ENCODE measurements at places on chromosomes 1 and 21. TPM values are rescaled to one million over a fixed set of nuclear protein-coding genes. Genes with fewer than 3 reads are reported as not detected.
A peak's percentile ranks its signal among the peaks of the same experiment; 100 is the strongest.

TYW3 gene
- 26.4 TPM for total RNA-seq

PTPN7 gene
- total RNA-seq = not detected

RXFP4 gene
- not detected for total RNA-seq

KLHDC9 gene
- 0.51 TPM for total RNA-seq

OLIG2 gene
- not detected for total RNA-seq

GRCh38 chr1:58722967-58723366 is 23.1 kb upstream of the MYSM1 start:
- H3K36me3 ChIP-seq = no peaks in the 10 kb centered on the region
- H3K4me1 ChIP-seq = no peaks in the 10 kb centered on the region
- H3K4me3 ChIP-seq = no peak overlapping the region
- no peaks in the 10 kb centered on the region for H3K27me3 ChIP-seq
- no peak overlapping the region for H3K27ac ChIP-seq

DNA sequence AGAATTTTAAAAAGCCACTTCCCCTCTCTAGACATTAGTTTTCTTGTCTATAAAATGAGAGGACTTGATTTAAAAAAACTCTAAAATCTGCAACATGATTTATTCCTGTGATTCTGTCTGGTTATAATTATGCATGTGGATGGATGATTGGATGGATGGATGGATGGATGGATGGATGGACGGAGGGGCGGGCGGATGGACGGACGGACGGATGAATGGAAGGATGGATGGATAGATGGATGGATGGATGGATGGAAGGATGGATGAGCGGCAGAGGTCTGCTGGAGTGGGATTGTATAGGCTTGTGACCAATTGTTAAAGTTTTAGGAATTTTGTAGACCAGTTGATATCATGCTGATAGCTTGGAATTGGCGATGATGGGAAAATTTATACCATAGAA is 135.2 kb upstream of the TIAM1 start:
- no peak for DNase-seq
- no peak overlapping the region for H3K27ac ChIP-seq
- H3K4me1 ChIP-seq = no peaks in the 10 kb centered on the region
- no peaks in the 10 kb centered on the region for H3K36me3 ChIP-seq

GRCh38 chr1:202259705-202260104 is 66.1 kb downstream of the LGR6 start:
- no peak overlapping the region for H3K4me3 ChIP-seq
- no peaks in the 10 kb centered on the region for H3K27me3 ChIP-seq
- no peaks in the 10 kb centered on the region for H3K4me1 ChIP-seq
- no peak for DNase-seq
- H3K27ac ChIP-seq = no peak overlapping the region
- no peaks in the 10 kb centered on the region for H3K36me3 ChIP-seq

- H3K4me1 ChIP-seq = no peaks in the 10 kb centered on the region
- DNase-seq = no peak
- H3K4me3 ChIP-seq = no peak overlapping the region
- no peaks in the 10 kb centered on the region for H3K36me3 ChIP-seq
Measured at GRCh38 chr1:109716570-109717090, 4.6 kb downstream of the GSTM5 start.

- no peak for DNase-seq
- peak overlapping the region; percentile 65 for H3K27ac ChIP-seq
- no peak overlapping the region for H3K4me3 ChIP-seq
- no peaks in the 10 kb centered on the region for H3K27me3 ChIP-seq
Measured at GRCh38 chr1:177448036-177448615, 277.4 kb downstream of the BRINP2 start.

GRCh38 chr1:64087768-64088167 is 115.7 kb upstream of the UBE2U start:
- no peak overlapping the region for H3K4me3 ChIP-seq
- no peaks in the 10 kb centered on the region for H3K27me3 ChIP-seq
- H3K4me1 ChIP-seq = no peaks in the 10 kb centered on the region
- no peaks in the 10 kb centered on the region for H3K36me3 ChIP-seq
- no peak for DNase-seq

DNA sequence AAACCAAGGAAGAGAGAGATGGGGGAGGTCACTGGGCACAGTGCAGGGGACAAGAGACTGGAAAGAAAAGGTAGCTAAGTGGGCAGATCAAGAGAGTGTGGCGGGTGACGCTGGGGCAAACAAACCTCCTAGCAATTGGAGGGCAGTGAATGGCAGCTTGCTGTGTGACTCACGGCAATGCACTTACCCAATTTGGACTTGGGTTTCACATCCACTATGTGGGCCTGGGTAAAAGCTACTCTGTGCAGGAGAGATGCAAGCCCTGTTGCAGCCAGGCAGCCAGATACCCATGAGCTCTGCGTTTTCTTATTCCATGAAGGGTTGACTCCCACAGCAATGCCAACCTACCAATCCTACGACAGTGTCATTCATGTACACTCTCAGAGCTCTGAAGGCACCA is 9.5 kb downstream of the PLXNA2 start:
- DNase-seq = no peak
- no peak overlapping the region for H3K4me3 ChIP-seq
- no peaks in the 10 kb centered on the region for H3K27me3 ChIP-seq
- no peak overlapping the region for H3K27ac ChIP-seq
- no peaks in the 10 kb centered on the region for H3K36me3 ChIP-seq

DNA sequence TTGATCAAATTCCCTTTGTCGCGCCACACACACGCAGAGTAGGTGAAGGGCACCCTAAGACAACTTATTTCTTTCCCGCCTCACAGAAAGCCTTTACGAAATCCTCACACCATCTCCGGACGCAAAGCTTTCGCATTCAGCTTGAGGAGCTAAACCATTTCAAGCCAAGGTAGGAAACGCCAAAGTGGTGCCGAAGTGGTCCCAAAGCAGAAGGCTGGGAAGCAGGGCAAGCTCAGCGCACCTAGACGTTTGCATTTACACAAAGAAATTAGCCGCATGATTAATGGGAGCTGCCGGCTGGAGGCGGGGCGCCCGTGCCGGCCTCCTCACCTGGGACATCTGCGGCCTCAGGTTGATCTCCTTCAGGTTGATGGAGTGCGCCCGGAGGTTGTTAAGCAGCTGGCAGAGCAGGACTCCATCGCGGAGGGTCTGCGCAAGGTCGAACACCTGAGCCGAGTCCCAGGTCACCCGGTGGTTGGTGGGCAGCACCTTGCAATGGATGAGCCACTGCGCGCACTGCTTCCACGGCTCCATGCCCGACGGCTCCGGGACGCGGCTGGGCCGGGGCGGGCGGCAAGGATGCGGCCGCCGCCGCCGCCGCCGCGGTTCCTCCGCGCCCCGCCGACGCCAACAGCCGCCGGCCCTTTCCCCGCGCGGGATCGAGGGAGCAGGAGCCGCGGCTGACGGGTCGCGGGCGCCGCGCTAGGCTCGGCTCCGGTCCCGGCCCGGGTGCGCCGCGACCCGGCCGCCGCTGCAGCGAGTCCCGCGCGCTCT is 457 bp downstream of the VAV3 start:
- H3K27me3 ChIP-seq = no peaks in the 10 kb centered on the region
- H3K4me3 ChIP-seq = no peak overlapping the region
- no peaks in the 10 kb centered on the region for H3K4me1 ChIP-seq

GRCh38 chr1:171644805-171645483 is 7.5 kb downstream of the MYOC start:
- H3K4me1 ChIP-seq = no peaks in the 10 kb centered on the region
- no peaks in the 10 kb centered on the region for H3K36me3 ChIP-seq
- DNase-seq = peak; percentile 90
- H3K27ac ChIP-seq = peak overlapping the region; percentile 87
- H3K4me3 ChIP-seq = no peak overlapping the region
- no peaks in the 10 kb centered on the region for H3K27me3 ChIP-seq

GRCh38 chr1:186494832-186495271 is 33.9 kb upstream of the PDC start:
- no peaks in the 10 kb centered on the region for H3K4me1 ChIP-seq
- H3K4me3 ChIP-seq = no peak overlapping the region
- DNase-seq = no peak

GRCh38 chr1:233328142-233328921 is 808 bp downstream of the MAP3K21 start:
- no peaks in the 10 kb centered on the region for H3K4me1 ChIP-seq
- H3K27ac ChIP-seq = no peak overlapping the region

GRCh38 chr1:209628618-209629299 is 23.5 kb downstream of the LAMB3 start:
- H3K4me1 ChIP-seq = no peaks in the 10 kb centered on the region
- no peak overlapping the region for H3K27ac ChIP-seq
- H3K4me3 ChIP-seq = no peak overlapping the region
- no peak for DNase-seq
- H3K36me3 ChIP-seq = no peaks in the 10 kb centered on the region
- H3K27me3 ChIP-seq = no peaks in the 10 kb centered on the region

DNA sequence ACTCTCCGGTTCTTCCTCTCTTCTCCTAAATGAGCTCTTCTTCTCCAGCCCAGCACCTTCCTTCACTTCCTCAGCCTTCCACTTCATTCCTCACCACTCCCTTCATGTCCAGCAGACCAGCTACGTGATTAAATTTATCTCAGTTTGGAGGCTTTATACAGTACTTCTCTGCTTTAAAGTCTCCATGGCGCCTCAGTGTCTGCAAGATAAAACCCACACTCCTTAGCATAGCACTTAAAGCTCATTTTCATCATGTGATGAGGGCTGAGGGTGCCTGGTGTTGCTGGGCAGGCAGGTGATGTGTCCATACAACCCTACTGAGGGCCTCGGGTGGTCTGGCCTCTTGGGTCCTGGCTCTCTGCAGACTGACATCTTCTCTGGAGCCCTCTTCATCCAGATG is 7.7 kb downstream of the SLC5A9 start:
- no peak overlapping the region for H3K27ac ChIP-seq
- DNase-seq = no peak
- no peaks in the 10 kb centered on the region for H3K36me3 ChIP-seq

DNA sequence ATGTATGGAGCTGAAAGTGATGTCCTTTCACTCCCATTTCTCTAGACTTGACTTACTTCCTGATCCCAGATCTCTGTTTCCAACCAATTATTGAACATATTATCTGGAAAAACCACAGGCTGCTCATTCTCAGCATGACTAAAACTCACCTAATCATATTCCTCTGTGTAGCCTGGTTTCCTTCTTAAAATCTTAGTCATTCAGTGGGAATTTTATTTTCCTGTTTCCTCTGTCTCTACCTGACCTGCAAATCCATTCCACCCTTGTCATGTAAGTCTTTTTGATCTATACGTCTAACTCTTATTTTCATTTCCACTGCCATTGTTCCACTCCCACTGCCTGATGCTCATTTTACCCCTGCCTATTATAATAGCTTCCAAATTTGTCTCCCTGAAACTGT is 67.9 kb upstream of the APOBEC4 start:
- H3K4me1 ChIP-seq = no peaks in the 10 kb centered on the region
- no peak overlapping the region for H3K4me3 ChIP-seq
- no peak for DNase-seq
- no peaks in the 10 kb centered on the region for H3K36me3 ChIP-seq
- no peaks in the 10 kb centered on the region for H3K27me3 ChIP-seq

DNA sequence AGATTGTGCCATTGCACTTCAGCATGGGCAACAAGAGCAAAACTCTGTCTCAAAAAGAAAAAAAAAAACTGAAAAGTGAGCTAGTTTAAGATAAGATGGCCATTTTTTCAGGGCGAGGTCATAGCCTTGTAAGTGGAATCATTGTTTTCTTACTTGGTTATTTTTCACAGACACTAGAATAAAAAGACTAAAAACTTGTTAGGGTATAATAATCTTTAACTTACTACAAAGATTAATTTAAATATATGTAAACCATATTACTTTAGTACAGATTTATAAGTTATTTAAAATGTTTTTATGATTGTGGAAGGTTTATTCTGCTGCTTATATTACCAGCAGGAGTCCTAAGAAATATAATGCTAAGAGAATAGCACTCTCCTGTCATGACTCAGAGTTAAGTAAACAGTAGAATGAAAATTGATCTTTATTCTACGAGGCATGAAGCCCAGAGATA is 23.5 kb downstream of the ANGPTL1 start:
- no peak overlapping the region for H3K27ac ChIP-seq
- no peaks in the 10 kb centered on the region for H3K27me3 ChIP-seq
- no peaks in the 10 kb centered on the region for H3K4me1 ChIP-seq
- H3K4me3 ChIP-seq = no peak overlapping the region
- no peak for DNase-seq

GRCh38 chr1:223403184-223403815 is 10.1 kb downstream of the CCDC185 start:
- H3K27me3 ChIP-seq = no peaks in the 10 kb centered on the region
- H3K4me3 ChIP-seq = no peak overlapping the region
- DNase-seq = no peak
- no peaks in the 10 kb centered on the region for H3K4me1 ChIP-seq

GRCh38 chr1:21860971-21861370 is 48.9 kb downstream of the LDLRAD2 start:
- no peaks in the 10 kb centered on the region for H3K4me1 ChIP-seq
- H3K27me3 ChIP-seq = no peaks in the 10 kb centered on the region
- no peaks in the 10 kb centered on the region for H3K36me3 ChIP-seq
- no peak overlapping the region for H3K27ac ChIP-seq
- no peak overlapping the region for H3K4me3 ChIP-seq

DNA sequence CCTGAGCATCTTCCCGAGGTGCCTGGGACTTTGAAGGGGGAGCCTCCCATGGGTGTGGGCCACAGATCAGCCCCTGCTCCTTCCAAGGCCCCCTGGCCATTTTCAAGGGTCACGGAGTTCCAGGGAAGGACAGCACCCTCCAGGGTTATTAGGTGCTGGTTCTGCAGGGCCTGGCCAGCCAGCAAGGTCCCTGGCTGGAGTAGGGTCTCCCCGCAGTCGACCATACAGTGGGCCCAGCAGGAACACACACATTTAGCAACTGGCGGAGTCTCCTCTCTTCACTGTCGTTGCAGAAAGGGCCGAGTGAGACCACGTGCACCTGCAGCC is 17.7 kb upstream of the SUMO3 start:
- no peak for DNase-seq
- no peaks in the 10 kb centered on the region for H3K36me3 ChIP-seq
- no peaks in the 10 kb centered on the region for H3K4me1 ChIP-seq
- H3K27me3 ChIP-seq = no peaks in the 10 kb centered on the region
- no peak overlapping the region for H3K27ac ChIP-seq

DNA sequence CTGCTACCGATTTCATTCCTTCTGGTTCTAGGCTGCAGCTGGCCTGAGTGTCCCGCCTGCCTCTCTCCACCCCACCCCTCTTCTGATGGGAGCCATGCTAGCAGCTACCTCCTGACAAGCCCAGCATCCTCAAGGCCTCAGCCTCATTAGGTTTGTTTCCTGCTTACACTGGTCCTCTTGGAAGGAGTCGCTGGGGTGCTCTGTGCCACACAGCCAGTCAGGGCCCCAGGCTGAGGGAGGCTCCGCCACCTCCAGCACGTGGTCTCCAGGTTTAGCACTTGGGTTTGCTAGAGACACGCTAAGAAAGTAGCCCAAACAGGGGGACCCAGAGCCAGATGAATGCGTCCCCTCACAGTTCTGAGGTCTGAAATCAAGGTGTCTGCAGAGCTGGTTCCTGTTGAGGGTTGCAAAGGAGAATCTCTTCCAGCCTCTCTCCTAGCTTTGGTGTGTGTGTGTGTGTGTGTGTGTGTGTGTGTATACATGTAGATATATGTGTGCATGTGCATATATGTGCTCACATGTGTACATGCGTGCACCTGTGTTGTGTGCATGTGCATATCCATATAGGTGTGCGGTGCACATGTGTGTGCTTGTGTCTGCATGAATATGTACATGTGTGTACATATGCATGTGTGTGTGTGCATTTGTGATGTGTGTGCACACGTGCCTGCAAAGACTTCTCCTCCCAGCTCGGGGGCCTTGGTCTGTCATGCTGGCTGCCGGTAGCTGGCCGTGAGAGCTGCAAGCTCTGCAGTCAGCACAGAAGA is 301.1 kb upstream of the AJAP1 start:
- H3K4me3 ChIP-seq = no peak overlapping the region
- no peaks in the 10 kb centered on the region for H3K27me3 ChIP-seq
- no peaks in the 10 kb centered on the region for H3K4me1 ChIP-seq
- no peaks in the 10 kb centered on the region for H3K36me3 ChIP-seq

Data from uterus (tissue), 4 donors.